ENCODE measurements at places on chromosomes 11 and 22.

- no peak for DNase-seq
These were observed 470.1 kb downstream of the NTM start for GRCh38 chr11:131840545-131840944.

GRCh38 chr11:111730871-111731591, 35.2 kb downstream of the PPP2R1B start:
- no peak for DNase-seq

- DNase-seq, result no peak
These were observed 7.3 kb downstream of the INCENP start for GRCh38 chr11:62131170-62131464.

DNA sequence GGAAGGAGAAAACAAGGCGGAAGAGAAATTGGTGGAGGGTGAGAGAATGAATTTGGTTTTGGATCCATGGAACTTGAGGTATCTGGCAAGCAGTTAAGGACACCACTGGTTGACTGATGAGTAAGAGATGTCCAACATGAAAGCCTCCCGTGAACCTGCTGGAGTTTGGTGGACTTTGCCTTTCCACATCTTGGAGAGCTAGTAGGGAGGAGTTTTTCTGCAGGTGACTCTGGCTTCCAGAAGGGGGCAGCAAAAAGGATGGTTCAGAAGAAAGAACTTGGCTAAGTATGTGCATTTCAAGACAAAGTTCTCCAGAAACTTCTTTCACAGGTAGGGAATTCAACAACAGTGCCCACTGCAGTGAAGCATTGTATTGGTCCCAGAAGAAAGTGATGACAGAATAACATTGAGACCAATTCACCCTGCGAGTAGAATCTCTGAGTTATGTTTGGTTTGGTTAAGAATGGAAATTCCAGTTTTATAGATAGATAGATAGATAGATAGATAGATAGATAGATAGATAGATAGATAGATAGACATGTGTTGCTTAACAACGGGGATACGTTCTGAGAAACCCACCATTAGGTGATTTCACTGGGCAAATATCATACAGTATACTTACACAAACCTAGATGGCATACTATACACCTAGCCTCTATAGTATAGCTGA, 28.5 kb downstream of the DCDC1 start:
- DNase-seq, result no peak

DNA sequence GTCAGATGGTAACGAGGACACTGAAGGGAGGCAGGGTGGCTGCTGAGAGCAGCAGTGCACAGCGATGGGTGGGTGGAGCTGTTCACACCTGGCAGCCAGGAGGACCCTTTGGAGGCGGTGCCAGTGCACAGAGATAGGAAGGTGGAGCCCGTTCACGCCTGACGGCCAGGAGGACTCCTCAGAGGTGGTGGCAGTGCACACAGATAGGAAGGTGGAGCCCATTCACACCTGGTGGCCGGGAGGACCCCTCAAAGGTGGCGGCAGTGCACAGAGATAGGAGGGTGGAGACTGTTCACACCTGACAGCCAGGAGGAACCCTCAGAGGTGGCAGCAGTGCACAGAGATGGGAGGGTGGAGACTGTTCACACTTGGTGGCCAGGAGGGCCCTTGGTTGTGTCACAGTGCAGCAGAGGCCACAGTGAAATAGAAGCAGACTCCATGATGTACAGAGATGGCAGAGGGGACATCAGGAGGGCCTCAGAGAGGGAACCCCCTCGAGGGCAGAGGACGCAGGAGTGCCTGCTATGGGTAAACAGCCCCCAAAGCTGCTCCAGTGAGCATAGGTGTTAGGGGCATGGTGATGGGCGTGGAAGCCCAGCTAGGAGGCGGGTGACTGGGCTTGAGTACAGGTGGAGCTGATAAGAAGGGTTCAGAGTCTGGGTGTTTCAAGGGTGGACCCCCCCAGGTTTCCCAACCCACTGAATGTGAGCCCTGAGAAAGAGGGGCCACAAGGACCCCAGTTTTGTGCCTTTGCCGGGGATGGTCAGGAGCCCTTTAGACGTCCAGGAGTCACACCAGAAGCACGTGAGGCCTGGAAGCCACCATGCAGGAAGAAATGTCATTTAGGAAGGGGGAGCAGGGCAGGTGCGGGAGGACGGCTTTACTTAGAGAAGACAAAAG, 566.7 kb downstream of the BRD1 start:
- no peak for DNase-seq

GRCh38 chr22:25843660-25844405, 101.8 kb downstream of the MYO18B start:
- DNase-seq, result no peak

- no peak for DNase-seq
These were observed 17.6 kb upstream of the SWAP70 start for GRCh38 chr11:9646324-9646723.

- no peak for DNase-seq
These were observed 132.0 kb downstream of the PARVA start for GRCh38 chr11:12509371-12509770.

- no peak for DNase-seq
These were observed 16.6 kb downstream of the TBC1D10A start for GRCh38 chr22:30309951-30310741.

GRCh38 chr11:125250318-125251213, 86.0 kb downstream of the PKNOX2 start:
- no peak for DNase-seq

GRCh38 chr11:65422633-65423515, at the start of gene NEAT1:
TSS of gene NEAT1 (plus strand) at chr11:65422798.
- DNase-seq, result peak; percentile 94

DNA sequence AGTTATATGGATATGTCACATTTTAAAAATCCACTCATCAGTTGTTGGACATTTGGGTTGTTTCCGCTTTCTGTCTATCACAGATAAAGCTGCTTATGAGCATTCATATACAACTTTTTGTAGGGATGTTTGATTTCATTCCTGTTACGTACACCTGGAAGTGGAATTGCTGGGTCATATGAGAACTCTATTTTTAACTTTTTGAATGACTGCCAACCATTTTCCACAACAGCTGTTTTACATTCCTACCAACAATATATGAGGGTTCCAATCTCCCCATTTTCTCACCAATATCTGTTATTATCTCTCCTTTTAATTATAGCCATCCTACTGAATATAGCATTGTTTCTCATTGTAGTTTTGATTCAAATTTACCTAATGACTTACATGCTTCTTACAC, 172.0 kb downstream of the UVRAG start:
- no peak for DNase-seq

- DNase-seq, result no peak
These were observed 32.2 kb downstream of the ARAP1 start for GRCh38 chr11:72720047-72720446.

GRCh38 chr22:24175160-24175808, 6.0 kb upstream of the SUSD2 start:
- peak; percentile 81 for DNase-seq

Measured in right forelimb (tissue), 1 donor.